ENCODE measurements at places on chromosomes 2 and 18.
A peak's percentile ranks its signal among the peaks of the same experiment; 100 is the strongest.

- DNase-seq = no peak
These were observed 87.5 kb upstream of the CTAGE1 start for GRCh38 chr18:22505141-22505591.

GRCh38 chr2:12419803-12420202 lies 296.9 kb upstream of the TRIB2 start:
- no peak for DNase-seq

DNA sequence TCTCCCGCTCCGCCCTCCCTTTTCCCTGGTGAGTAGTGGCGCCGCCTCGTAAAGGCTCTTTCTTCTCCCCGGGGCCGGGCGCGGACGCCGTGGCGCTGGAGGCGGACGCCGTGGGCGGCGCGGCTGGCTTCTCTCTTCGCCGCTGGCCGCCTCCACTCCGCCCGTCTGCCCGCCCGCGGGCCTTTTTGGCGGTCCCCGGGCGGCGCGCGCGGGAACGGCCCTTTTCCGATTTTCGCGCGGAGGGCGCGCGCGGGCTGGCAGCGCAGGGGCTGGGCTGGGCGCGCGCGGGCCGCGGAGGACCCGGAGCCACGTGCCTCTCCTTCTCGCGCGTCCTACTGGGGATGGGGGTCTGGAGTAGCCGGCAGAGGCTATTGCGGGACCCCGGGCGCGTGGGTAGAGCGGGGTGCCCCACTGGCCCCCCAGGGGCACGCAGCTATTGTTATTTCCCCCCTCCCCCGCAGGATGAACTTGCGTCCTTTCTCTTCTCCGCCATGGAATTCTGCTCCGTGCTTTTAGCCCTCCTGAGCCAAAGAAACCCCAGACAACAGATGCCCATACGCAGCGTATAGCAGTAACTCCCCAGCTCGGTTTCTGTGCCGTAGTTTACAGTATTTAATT lies 472 bp downstream of the SLC20A1 start:
- peak; percentile 70 for DNase-seq

GRCh38 chr2:186949726-186950256 lies 100.8 kb upstream of the ZSWIM2 start:
- no peak for DNase-seq

- DNase-seq = peak; percentile 13
These were observed 182.7 kb downstream of the UXS1 start for GRCh38 chr2:106011380-106011779.

DNA sequence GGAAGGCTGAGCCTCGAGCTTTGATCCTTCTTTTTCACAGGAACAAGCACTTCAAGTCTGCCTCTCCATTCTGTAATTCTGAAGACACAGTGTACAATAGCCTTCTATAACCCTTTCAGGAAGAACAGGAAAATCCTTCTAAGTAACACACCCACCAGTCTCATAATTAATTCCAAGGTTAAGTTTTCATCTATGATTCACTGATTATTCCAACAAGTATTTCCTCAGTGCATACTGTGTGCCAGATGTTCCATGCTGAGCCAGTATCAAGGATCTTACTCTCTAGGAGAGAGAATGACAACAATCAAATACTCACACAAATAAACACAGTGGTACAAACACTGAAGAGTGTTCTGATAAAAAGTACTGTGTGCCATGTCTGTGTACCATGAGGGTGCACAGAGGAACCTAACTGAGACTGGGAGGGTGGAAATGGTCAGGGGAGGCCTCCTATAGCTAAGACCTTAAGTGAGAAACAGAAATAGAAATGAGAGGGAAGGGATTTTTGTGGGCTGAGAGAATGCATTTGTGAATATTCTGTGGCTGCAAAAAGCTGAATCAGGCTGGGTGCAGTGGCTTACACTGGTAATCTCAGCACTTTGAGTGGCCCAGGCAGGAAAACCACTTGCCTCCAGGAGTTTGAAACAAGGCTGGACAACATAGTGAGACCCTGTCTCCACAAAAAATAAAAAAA lies 7.3 kb upstream of the MTLN start:
- DNase-seq = no peak

- DNase-seq = no peak
These were observed 53.4 kb downstream of the FHOD3 start for GRCh38 chr18:36350839-36351469.

- DNase-seq = no peak
These were observed 55.0 kb upstream of the ITGA6 start for GRCh38 chr2:172372436-172372835.

DNA sequence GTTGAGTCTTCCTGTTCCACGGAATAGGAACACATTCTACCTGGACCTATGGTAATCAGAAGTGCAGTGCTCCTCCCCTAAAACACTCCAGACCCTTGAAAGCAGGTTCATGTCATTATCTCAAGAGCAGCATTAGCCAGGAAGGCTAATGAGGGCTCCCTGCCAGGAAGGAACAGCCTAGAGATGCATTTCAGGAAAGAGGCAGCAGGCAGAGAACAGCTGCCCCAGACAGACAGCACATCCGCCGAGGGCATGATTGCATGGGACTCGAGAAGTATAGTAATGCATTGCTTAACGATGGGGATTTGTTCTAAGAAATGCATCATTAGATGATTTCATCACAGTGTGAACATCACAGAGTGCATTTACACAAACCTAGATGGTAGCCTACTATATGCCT lies 171.5 kb downstream of the ALK start:
- no peak for DNase-seq

DNA sequence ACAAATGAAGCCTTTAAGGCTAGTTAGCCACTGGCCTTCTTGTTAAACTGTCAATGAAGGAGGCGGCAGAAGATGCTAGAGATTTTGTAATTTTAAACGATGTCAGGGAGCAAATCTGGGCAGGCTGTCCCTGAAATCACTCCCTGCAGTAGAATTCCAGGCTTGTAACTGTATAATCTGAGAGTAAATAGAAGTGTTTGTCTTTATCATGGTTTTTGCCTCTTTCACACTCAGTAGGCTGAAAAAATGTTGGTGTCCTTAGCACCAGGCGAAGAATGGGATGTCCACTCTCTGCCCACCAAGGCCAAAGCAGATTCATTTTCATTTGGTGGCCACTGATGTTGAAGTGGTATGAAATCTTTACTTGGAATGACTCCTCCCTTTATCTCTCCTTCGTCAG lies 136.9 kb upstream of the THSD7B start:
- DNase-seq = no peak

DNA sequence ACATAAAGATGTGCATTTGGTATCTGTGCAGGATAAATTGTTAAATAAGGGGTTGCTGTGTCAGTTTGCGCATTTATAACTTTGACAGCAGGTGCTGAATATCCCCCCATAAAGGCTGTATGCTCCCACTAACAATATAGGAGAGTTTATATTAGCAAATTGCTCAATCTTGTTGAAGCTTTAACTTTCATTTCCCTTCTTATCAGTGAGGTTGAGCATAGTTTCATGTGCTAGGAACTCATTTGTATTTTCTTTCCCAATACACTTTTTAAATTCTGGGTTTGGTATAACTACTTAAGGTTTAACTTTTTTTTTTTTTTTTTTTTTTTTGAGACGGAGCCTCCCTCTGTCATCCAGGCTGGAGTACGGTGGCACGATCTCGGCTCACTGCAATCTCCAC lies 89.0 kb downstream of the FAM117B start:
- no peak for DNase-seq

GRCh38 chr2:120353591-120353898 lies 7.6 kb downstream of the INHBB start:
- DNase-seq = no peak

GRCh38 chr18:73419531-73419930 lies 551.7 kb upstream of the NETO1 start:
- no peak for DNase-seq

DNA sequence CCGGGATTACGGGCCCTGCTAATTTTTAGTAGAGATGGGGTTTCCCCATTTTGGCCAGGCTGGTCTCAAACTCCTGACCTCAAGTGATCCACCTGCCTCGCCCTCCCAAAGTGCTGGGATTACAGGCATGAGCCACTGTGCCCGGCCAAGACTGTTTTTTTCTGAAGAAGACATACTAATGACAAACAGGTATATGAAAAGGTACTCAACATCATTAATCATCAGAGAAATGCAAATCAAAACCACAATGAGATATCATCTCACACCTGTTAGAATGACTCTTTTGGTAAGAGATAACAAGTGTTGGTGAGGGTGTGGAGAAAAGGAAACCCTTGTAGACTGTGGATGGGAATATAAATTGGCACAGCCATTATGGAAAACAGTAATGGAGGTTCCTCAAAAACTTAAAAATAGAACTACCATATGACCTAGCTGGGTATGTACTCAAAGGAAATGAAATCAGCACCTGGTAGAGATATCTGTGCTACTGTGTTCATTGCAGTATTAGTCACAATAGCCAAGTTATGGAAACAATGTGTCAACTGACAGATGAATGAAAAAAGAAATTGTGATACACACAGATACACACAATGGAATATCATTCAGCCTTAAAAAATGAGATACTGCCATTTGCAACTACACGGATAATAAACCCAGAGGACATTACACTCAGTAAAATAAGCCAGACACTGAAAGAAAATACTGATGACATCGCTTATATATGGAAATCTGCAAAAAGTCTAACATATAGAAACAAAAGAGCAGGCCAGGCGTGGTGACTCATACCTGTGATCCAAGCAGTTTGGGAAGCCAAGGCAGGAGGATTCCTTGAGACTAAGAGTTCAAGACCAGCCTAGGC lies 20.8 kb downstream of the SOS1 start:
- DNase-seq = no peak

- DNase-seq = no peak
These were observed 1288.0 kb upstream of the ZEB2 start for GRCh38 chr2:145807968-145808367.

- DNase-seq = no peak
These were observed 56.0 kb upstream of the ST8SIA3 start for GRCh38 chr18:57296336-57296735.

GRCh38 chr18:30432349-30432748 lies 610.2 kb downstream of the DSC3 start:
- DNase-seq = no peak

GRCh38 chr18:54149078-54149697 lies 75.3 kb downstream of the MBD2 start:
- no peak for DNase-seq

GRCh38 chr2:157872791-157873190 lies 3.3 kb downstream of the ACVR1 start:
- no peak for DNase-seq

DNA sequence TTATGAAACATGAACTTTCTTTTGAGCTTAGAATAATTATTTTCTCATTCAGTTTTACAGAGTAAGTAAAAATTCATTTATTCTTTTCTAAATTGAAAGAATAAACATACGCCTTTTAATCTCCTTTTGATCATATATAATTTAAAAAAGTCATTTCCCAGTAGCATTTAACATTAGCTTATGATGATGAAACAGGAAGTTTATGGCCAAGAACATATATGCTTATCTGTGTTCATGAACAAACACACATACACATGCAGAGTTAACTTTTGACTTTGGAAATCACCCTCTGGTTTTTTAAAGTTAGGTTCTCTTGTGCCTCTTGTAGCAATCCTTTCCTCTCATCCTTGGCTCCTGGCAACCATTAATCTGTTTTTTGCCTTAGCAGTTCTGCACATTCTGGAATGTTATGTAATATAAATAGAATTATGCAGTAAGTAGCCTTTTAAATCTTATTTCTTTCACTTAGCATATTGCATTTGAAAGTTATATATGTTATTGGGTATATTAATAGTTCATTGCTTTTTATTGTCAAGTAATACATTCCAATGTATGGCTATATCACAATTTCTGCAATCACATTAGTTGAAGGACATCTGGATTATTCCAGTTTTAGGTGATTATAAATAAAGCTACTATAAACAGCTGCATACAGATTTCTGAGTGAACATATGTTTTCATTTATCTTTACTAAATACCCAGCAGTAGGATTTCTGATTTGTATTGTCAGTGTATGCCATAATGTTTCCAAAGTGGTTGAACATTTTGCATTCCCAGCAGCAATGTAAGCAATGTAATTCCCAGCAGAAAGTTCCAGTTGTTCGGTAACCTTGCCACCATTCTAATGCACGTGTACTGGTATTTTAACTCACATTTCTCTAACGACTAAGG lies 210.3 kb downstream of the ZRANB3 start:
- no peak for DNase-seq

DNA sequence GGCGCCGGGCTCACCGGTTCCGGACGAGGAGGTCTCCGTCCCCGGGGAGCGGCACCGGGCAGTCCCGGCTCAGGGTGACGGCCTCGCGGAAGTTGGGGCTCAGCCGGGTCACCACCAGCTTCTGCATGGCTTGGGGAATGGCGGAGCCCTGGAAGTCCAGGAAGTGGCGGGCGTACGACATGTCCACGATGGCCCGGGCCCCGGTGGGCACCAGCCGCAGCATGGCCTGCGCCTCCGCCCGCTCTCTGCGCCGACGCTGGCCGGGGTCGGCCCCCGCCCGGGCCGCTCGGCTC lies 157 bp downstream of the PTGR3 start:
- DNase-seq = no peak

DNA sequence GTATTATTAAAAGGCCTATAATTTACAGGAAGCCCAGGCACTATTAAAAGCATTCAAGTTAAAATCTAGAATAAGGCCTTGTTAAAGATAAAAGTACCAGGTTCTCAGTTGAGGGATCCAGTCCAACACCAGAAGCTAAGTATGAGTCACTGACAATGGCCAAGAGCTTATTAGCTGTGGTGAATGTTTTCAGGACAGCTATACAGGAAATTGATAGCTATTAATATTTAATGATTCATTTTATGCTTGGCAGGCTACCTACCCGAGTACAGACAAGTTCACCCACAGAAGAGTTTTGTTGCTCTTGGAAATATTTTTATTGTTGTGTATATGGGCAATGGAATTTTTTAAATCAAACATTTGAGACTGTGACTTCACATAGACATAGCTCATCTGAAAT lies 729.6 kb upstream of the ZNF804A start:
- DNase-seq = no peak

- DNase-seq = peak; percentile 64
These were observed 64.9 kb downstream of the FIGN start for GRCh38 chr2:163670929-163671328.

DNA sequence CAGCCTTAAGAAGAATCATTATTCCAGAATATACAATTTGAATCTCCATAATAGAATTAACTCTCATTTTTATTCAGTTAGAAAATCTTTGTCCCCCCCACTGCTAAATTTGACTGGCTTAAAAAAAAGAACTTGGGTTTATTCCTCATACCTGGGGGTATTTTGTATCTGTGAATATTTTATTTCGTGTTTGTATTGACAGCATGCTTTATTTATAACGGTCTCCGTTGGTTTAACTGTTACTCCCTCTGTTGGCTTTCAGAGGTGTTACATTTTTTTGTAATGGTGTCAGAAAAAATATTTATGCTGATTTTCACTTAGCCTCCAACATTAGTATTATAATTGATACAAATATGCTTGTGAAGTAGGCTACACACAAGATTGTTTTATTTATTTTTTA lies 109.1 kb downstream of the HAUS1 start:
- DNase-seq = no peak
